Breast epithelium (tissue), 4 donors: ENCODE measurements at places on chromosomes 4 and X. TPM values are rescaled to one million over a fixed set of nuclear protein-coding genes. Genes with fewer than 3 reads are reported as not detected.

DNA sequence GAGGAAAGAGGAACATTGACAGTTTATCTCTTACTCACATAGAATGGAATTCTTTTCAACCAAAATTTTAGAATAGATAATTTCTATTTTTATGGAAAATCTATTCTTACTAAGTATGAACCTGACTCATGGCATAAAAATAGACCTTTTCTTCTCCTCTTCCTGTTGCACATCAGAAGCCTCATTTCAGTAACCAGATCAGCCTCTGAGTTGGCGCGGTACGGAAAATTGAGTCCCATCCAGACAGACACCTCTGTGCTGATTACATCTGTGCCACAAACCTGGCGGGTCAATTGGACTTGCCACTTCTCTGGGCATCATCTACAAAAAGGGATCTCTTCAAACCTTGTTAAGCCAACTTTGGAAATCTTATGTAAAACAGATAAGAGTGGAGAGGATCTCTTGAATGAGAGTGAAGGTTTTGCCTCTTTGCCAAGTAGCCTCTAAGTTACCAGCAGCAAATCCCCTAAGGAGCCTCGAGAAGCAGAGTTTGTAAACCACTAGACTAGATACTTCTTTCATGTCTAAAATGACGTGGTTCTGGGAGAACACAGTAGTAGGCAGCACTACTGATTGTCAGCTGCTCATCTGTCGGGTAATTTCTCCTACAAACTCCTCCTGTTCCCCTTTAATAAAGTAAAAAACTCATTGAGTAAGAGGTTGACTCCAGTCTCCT lies 37.4 kb downstream of the TENM3 start:
- no peaks in the 10 kb centered on the region for H3K27me3 ChIP-seq
- no peak overlapping the region for H3K4me3 ChIP-seq
- no peak for DNase-seq
- H3K36me3 ChIP-seq: no peaks in the 10 kb centered on the region

DNA sequence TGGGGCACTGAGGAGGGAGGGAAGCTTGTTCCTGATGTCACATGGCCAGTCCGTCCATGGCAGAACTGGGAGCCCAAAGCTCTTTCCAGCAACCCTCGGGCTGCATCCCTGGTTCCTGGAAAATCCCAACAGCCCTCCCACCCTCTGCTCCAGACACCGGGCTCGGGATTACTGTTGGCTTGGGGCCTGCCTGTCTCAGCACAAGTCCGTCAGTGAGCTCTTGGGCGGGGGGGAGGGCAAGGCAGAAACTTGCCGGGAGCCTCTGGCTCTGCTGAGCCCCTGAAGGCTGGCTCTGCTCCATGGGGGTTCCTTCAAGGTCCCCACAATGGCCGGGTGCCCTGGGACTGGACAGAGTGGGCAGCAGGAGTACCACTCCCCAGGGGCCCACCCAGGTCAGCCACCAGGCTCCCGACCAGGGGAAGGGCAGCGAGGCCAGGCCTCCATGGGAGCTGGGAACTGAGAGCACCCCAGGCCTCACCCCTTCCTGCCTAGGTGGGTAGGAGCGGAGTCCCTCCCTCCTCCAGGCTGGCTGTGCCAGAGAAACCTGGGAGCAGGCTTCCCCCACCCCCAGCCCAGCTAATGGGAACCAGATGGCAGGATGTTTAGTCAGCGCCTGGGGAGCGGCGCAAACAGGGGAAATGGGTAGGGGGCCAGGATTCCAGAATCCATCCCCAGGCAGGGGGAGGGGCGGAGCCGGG lies 6.4 kb upstream of the HAUS7 start:
- peaks cover 79% of the 10 kb centered on the region for H3K27me3 ChIP-seq
- no peaks in the 10 kb centered on the region for H3K4me1 ChIP-seq
- no peak for DNase-seq

- no peaks in the 10 kb centered on the region for H3K36me3 ChIP-seq
- no peaks in the 10 kb centered on the region for H3K27me3 ChIP-seq
- H3K4me1 ChIP-seq: no peaks in the 10 kb centered on the region
- H3K4me3 ChIP-seq: no peak overlapping the region
- DNase-seq: no peak
These were observed 120.6 kb upstream of the TBC1D9 start for GRCh38 chr4:140876615-140877364.

DNA sequence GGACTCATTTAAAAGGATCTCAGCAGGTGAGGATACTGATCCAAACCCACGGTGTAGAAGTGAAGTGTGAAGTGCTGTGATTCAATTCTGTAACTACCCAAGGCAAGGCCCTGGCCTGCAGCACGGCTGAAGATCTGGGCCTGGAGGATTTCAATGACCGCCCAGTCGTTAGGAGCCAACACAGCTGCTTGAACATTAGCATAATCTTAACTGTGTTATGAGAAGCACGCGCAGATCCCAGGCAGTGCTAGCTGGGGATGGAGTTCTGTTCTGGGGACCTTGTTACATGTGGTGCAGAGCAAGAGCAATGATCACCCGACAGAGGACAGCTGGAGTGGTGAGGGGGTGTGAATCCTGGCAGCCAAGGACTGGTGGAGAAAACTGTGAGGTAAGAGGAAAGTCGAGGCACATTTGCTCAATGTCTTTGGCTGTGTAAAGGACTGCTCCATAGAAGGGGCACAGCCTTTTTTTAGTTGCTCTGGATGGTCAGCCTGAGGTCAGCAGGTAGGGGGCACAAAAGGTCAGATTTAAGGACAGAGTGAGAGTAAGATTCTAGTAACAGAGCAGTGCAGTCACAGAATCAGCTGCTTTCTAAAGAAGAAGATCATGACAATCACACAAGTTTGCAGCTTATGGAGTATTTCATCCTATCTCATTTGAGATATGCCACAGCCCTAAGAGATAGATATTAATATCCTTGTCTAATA lies 181.8 kb downstream of the DCLK2 start:
- H3K4me1 ChIP-seq: no peaks in the 10 kb centered on the region
- H3K36me3 ChIP-seq: no peaks in the 10 kb centered on the region
- no peak overlapping the region for H3K27ac ChIP-seq

DNA sequence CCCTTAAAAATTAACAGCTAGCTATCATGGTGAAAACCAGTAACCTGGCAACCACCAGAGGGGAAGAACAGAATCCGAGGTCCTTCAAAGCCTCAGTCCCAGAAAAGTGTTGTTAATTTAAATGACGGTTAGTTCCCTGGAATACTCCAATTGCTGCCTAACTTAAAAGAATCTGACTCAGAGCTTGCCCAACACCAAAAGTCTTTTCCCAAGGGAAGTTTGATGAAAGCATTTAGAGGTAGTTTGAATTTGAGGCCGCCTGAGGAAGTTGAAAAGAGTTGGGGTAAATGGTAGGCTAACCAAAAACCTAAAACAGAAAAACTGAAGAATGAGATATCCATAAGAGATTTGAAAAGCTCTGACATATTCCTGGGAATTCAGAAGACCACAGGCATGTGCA lies 46.6 kb downstream of the IL13RA2 start:
- H3K4me1 ChIP-seq: no peaks in the 10 kb centered on the region
- no peak for DNase-seq
- H3K36me3 ChIP-seq: no peaks in the 10 kb centered on the region

DNA sequence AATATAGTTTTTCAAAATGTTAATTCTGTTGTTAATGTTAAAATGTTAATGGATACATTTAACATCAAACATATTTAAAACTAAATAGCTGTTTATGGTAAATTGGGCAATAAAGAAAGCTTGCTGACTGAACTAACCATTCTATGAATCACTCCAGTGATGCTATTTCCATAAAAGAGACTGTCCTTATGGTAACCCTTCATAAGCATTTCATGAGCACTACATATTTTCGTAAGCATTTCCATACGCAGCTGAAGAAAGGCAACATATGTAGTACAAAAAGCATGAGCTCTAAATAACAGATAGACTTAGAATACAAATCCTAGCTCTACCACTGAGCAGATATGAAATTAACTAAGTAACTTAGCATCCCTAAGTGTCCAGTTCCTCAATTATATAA lies 188.9 kb downstream of the COL25A1 start:
- H3K27ac ChIP-seq: no peak overlapping the region
- DNase-seq: no peak
- H3K4me1 ChIP-seq: no peaks in the 10 kb centered on the region
- no peaks in the 10 kb centered on the region for H3K27me3 ChIP-seq
- no peaks in the 10 kb centered on the region for H3K36me3 ChIP-seq
- H3K4me3 ChIP-seq: no peak overlapping the region

DNA sequence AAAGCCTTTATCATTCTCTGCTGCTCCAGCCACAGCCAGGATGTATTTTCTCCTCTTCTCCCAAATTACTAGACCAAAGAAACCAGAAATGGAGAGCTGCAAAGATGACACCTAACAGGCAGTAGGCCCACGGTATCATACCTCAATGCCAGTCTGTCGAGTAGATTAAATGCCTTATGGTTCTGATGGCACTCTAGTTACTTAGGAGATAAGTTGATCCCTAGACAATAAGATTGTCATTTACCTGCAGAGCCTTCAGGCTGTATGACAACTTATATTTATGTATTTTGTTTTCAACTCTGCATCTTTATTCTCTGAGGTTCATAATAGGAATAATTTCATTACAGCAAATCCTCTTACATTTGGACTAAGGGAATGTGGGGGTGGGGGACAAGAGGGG lies 262.1 kb downstream of the LDB2 start:
- H3K4me3 ChIP-seq: no peak overlapping the region
- no peak for DNase-seq
- no peaks in the 10 kb centered on the region for H3K4me1 ChIP-seq
- H3K27ac ChIP-seq: no peak overlapping the region

DNA sequence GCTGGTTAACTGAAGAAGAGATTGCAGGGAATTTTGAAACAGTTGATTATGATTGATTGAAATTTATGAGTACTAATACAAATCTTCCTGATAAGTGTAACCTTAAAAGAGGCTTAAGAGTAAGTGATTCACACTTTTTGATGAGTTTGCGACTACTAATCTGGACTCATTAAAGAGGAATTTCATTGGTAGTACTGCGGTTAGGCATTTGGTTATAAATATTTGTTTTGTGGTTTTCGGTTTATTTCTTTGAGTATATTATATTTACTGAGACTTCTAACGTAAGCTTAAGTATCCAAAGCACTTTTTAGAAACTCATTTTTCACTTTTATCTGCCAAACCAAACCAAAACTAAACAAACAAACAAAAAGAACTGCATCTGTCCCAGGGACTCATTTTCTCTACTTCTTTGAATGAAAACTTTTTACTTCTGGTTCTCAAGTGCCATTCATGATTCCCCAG lies 20.7 kb downstream of the SLIT2 start:
- no peaks in the 10 kb centered on the region for H3K27me3 ChIP-seq
- no peak overlapping the region for H3K4me3 ChIP-seq
- H3K4me1 ChIP-seq: no peaks in the 10 kb centered on the region
- no peak for DNase-seq

GRCh38 chr4:10205223-10205622 lies 88.6 kb upstream of the WDR1 start:
- H3K27me3 ChIP-seq: no peaks in the 10 kb centered on the region
- DNase-seq: no peak
- H3K4me3 ChIP-seq: no peak overlapping the region
- no peaks in the 10 kb centered on the region for H3K36me3 ChIP-seq
- no peaks in the 10 kb centered on the region for H3K4me1 ChIP-seq
- H3K27ac ChIP-seq: no peak overlapping the region

DNA sequence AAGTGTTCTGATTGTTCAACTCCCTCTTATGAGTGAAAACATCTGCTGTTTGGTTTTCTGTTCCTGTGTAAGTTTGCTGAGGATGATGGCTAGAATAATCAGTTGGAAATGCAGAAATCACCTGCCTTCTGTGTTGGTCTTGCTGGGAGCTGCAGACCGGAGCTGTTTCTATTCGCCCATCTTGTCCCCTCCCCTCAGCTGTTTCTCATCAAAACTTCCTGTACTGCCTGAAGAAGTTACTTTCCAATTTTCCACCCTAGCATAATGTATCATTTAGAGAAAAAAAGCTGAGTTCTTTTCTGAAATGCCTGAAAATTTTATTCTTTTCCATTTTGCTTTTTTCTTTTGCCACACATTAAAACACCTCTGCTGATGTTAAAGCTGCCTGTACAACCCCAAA lies 167.6 kb downstream of the TEX13A start:
- no peak overlapping the region for H3K4me3 ChIP-seq
- no peaks in the 10 kb centered on the region for H3K27me3 ChIP-seq
- no peaks in the 10 kb centered on the region for H3K4me1 ChIP-seq

- H3K36me3 ChIP-seq: no peaks in the 10 kb centered on the region
- H3K4me1 ChIP-seq: no peaks in the 10 kb centered on the region
- H3K4me3 ChIP-seq: peak overlapping the region; percentile 34
These were observed 50.3 kb upstream of the ENPP6 start for GRCh38 chr4:184267673-184268583.

The ITGB1BP2 gene
- total RNA-seq: 1.0 TPM

The SASH3 gene
- total RNA-seq: 10.0 TPM

The RBM41 gene
- 17.0 TPM for total RNA-seq

The TNIP3 gene
- total RNA-seq: not detected

The PAGE4 gene
- not detected for total RNA-seq

The CACNA1F gene
- 1.8 TPM for total RNA-seq
